Activated T-cell treated with anti-CD3 and anti-CD28 coated beads, Interleukin-2, amount 50 U/mL, for 24 hours (primary cell): ENCODE measurements at places on chromosomes 5 and 9.

GRCh38 chr9:100600521-100601079 is 22.7 kb downstream of the CAVIN4 start:
- H3K27me3 ChIP-seq = no peaks in the 10 kb centered on the region
- H3K36me3 ChIP-seq = no peaks in the 10 kb centered on the region
- H3K27ac ChIP-seq = no peak overlapping the region
- DNase-seq = no peak
- H3K4me3 ChIP-seq = no peak overlapping the region

- no peak overlapping the region for H3K4me3 ChIP-seq
- H3K36me3 ChIP-seq = no peaks in the 10 kb centered on the region
- no peak for DNase-seq
- H3K27me3 ChIP-seq = no peaks in the 10 kb centered on the region
- H3K27ac ChIP-seq = no peak overlapping the region
These were observed 27.1 kb downstream of the NKD2 start for GRCh38 chr5:1035421-1036405.

DNA sequence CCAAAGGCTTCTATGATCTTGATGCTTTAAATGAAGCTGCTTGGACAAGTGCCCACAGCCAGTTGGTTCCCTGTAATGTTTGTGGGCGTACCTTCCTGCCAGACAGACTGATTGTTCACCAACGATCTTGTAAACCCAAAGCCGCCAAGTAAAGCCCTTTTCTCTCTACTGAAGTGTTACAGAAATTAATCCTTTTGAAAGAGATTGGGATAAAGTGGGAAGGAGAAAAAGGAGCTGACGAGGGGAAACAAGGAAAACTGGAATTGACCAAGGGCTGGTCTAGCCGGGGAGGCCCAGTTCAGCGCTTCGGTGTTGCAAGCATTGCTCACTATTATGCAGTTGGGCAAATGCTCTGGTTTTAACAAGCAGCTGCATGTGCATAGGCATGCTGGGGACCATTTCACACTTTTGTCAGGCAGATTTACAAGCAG is 53.2 kb downstream of the ZNF474 start:
- DNase-seq = no peak
- no peak overlapping the region for H3K4me3 ChIP-seq
- no peaks in the 10 kb centered on the region for H3K36me3 ChIP-seq
- H3K27me3 ChIP-seq = peaks cover 27% of the 10 kb centered on the region
- H3K4me1 ChIP-seq = peaks cover 24% of the 10 kb centered on the region

DNA sequence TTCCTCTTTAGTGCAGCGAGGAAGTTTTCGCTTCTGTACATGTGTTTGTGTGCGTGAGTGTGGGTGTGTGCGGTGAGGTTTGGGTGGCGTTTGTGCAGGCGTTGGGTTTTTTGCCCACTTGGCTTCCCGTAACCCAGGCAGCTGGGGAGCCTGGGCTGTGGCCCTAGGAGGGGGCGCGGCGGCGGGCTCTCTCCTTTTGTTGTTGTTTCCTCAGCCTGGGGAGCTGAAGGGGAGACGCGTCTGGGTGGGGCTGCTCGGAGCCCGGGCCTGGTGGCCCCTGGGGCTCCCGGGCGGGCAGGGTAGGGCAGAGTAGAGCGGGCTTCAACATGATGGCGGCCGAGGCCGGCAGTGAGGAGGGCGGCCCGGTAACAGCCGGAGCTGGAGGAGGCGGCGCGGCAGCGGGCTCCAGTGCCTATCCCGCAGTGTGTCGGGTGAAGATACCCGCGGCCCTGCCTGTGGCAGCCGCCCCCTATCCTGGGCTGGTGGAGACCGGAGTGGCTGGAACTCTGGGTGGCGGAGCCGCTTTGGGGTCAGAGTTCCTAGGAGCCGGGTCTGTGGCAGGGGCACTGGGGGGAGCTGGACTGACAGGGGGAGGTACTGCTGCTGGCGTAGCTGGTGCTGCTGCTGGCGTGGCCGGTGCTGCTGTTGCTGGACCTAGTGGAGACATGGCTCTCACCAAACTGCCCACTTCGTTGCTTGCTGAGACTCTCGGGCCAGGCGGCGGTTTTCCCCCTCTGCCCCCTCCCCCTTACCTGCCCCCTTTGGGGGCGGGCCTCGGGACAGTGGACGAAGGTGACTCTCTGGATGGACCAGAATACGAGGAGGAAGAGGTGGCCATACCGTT is 665 bp downstream of the RASA1 start:
- H3K4me3 ChIP-seq = peak overlapping the region; percentile 99
- H3K27me3 ChIP-seq = no peaks in the 10 kb centered on the region
- peak overlapping the region; percentile 99 for H3K27ac ChIP-seq
- H3K4me1 ChIP-seq = peaks cover 40% of the 10 kb centered on the region
- peaks cover 36% of the 10 kb centered on the region for H3K36me3 ChIP-seq
- peak; percentile 85 for DNase-seq

GRCh38 chr9:2745560-2746380 is 28.5 kb downstream of the KCNV2 start:
- DNase-seq = no peak
- H3K4me3 ChIP-seq = no peak overlapping the region
- peaks cover 80% of the 10 kb centered on the region for H3K36me3 ChIP-seq
- no peak overlapping the region for H3K27ac ChIP-seq
- H3K27me3 ChIP-seq = no peaks in the 10 kb centered on the region

DNA sequence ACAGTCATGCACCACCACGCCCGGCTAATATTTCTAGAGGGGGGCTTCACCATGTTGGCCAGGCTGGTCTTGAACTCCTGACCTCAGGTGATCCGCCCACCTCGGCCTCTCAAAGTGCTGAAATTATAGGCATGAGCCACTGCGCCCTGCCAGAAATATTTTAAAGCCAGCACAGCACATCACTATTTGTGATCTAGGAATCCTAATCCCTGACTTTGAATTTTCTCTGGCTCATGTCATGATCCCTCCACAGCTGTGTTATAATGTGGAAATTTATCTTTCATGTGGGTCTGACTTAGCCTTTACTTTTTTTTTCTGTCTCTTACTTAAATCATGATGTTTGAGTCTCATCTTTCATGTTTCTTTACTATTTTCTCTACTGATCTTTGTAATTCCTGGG is 18.7 kb upstream of the ITGA1 start:
- H3K4me1 ChIP-seq = peaks cover 43% of the 10 kb centered on the region
- peaks cover 2% of the 10 kb centered on the region for H3K27me3 ChIP-seq
- no peaks in the 10 kb centered on the region for H3K36me3 ChIP-seq
- no peak overlapping the region for H3K4me3 ChIP-seq
- no peak overlapping the region for H3K27ac ChIP-seq
- no peak for DNase-seq

- peaks cover 24% of the 10 kb centered on the region for H3K4me1 ChIP-seq
- no peak for DNase-seq
- H3K27ac ChIP-seq = no peak overlapping the region
- H3K4me3 ChIP-seq = no peak overlapping the region
- H3K36me3 ChIP-seq = no peaks in the 10 kb centered on the region
- no peaks in the 10 kb centered on the region for H3K27me3 ChIP-seq
These were observed 30.8 kb upstream of the PANK3 start for GRCh38 chr5:168609806-168610482.

DNA sequence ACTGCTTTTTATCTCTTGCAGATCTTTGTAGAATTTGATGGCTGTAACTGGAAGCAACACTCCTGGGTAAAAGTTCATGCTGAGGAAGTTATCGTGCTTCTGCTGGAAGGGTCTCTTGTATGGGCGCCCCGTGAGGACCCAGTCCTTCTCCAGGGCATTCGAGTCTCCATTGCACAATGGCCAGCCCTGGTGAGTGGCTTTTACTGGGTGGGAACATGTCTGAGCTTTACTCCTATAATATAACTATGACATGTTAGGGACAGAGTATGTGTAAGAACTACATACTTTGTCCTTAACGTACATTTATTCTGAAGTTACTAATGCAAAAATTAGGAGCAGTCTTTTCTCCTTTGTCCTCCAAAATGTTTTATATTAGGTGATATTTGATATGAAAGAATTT is 20.2 kb downstream of the KDM3B start:
- no peak overlapping the region for H3K4me3 ChIP-seq
- DNase-seq = no peak
- peaks cover 30% of the 10 kb centered on the region for H3K4me1 ChIP-seq
- peak overlapping the region; percentile 41 for H3K27ac ChIP-seq
- no peaks in the 10 kb centered on the region for H3K27me3 ChIP-seq

DNA sequence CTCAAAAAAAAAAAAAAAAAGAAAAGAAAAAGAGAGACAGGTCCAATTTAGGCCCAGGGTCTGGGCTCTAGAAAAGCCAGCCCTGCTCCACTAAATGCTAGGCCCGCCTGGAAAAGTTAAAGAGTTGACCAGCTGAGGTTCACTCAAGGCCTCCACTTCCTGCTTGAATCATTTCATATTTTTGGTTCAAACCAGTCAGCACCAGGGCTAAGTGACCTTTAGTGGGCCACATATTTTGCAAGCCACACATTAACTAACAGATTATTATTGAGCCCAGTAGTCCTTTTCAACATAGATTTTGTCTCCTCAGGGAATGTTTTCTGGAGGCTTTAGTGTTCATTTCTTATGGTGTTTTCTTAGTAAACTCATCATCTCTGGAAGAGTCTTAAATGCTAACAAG is 156.6 kb downstream of the TLR4 start:
- no peak overlapping the region for H3K4me3 ChIP-seq
- H3K27me3 ChIP-seq = no peaks in the 10 kb centered on the region
- H3K4me1 ChIP-seq = no peaks in the 10 kb centered on the region
- no peak for DNase-seq

GRCh38 chr5:124892185-124892848 is 145.9 kb upstream of the ZNF608 start:
- no peaks in the 10 kb centered on the region for H3K27me3 ChIP-seq
- H3K4me1 ChIP-seq = no peaks in the 10 kb centered on the region
- no peak for DNase-seq
- no peak overlapping the region for H3K4me3 ChIP-seq

DNA sequence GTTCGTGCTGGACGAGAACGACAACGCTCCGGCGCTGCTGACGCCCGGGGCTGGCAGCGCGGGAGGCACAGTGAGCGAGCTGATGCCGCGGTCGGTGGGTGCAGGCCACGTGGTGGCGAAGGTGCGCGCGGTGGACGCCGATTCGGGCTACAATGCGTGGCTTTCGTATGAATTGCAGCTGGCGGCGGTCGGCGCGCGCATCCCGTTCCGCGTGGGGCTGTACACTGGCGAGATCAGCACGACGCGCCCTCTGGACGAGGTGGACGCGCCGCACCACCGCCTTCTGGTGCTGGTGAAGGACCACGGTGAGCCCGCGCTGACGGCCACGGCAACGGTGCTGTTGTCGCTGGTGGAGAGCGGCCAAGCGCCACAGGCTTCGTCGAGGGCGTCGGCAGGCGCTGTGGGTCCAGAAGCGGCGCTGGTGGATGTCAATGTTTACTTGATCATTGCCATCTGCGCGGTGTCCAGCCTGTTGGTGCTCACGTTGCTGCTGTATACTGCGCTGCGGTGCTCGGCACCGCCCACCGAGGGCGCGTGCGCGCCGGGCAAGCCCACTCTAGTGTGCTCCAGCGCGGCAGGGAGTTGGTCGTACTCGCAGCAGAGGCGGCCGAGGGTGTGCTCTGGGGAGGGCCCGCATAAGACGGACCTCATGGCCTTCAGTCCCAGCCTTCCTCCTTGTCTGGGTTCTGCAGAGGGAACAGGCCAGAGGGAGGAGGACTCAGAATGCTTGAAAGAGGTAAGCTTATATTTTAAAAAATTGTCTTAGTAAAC is 2.2 kb downstream of the PCDHA13 start:
- H3K4me1 ChIP-seq = no peaks in the 10 kb centered on the region
- no peak for DNase-seq
- peaks cover 5% of the 10 kb centered on the region for H3K36me3 ChIP-seq

DNA sequence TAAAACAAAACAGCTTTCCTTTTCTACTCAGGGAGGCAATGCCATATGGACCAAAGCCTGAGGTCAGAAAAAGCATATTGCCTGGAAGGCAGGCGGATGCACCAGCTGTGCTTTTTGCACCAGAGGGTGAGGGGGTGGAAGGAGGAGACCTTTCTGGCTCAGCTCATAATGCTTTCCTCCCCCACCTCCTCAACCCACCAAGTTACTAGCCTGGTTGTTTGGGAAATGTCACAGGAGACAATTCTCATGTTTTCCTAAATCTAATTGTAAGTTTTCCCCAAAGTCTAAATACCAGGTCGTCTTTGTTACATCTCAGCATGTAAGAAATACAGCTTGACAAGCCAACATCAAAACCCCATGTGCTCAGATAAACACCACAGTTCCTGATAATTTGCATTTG is 72.6 kb upstream of the DMRTA1 start:
- no peaks in the 10 kb centered on the region for H3K36me3 ChIP-seq
- no peak overlapping the region for H3K4me3 ChIP-seq
- H3K4me1 ChIP-seq = no peaks in the 10 kb centered on the region
- no peaks in the 10 kb centered on the region for H3K27me3 ChIP-seq

DNA sequence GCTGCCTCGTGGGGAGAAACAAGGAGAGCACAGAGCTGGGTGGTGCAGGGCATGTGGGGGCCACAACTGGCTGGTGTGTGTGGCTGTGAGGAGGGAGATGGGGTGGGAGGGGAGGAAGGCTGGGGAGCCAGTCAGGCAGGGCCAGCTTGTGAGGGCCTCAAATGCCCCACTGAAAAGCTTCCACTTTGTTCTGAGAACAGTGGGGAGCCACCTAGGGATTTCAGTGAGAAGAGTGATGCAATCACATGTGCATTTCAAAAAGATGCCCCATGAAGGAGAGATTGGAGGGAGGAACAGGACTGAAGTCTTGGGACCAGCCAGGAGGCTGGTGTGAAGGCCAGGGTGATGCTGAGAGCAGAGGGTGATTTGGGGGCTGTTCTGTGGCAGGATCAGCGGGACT is 1.3 kb downstream of the OR13J1 start:
- H3K36me3 ChIP-seq = no peaks in the 10 kb centered on the region
- no peak for DNase-seq
- no peak overlapping the region for H3K4me3 ChIP-seq
- H3K27ac ChIP-seq = no peak overlapping the region
- no peaks in the 10 kb centered on the region for H3K4me1 ChIP-seq
- peaks cover 6% of the 10 kb centered on the region for H3K27me3 ChIP-seq

DNA sequence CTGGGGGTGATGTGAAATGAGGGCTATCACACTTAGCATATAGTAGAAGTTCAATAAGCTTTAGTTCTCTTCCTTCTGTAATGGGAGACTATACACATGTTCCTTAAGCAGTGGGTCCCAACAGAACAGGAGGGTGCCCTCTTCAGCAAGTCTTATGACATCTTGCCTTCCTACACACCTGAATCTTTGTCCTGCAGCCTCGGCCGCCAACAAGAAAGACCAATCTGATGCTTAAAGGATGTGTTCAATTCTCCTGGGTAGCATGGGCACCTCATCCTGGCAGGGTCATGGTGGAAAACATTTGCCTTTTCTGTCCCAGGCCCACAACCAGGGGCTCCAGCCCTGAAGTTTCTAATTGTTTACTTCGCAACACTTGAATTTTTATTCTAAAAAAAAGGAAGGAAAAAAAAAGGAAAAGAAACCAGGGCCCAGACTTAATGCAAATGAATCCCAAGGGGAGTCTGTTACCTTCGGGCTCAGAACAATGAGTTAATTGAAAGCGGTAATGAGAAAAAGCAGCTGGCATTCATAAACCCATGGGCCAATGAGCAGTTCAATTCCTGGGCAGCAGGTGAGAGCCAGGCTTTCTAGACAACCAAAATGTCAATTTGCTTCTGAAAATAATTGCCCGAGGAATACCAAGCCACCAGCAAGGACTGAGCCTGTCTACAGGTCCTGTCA is 26.2 kb upstream of the SMAD5 start:
- no peaks in the 10 kb centered on the region for H3K27me3 ChIP-seq
- H3K4me1 ChIP-seq = peaks cover 1% of the 10 kb centered on the region

- no peaks in the 10 kb centered on the region for H3K36me3 ChIP-seq
- peaks cover 16% of the 10 kb centered on the region for H3K4me1 ChIP-seq
- no peak for DNase-seq
- no peak overlapping the region for H3K4me3 ChIP-seq
- H3K27me3 ChIP-seq = peaks cover 26% of the 10 kb centered on the region
These were observed 5.9 kb upstream of the RAD23B start for GRCh38 chr9:107276966-107277710.
